ENCODE measurements at places on chromosomes 4 and X.

GRCh38 chr4:41815473-41815872 is 66.9 kb upstream of the PHOX2B start:
- DNase-seq, result no peak

DNA sequence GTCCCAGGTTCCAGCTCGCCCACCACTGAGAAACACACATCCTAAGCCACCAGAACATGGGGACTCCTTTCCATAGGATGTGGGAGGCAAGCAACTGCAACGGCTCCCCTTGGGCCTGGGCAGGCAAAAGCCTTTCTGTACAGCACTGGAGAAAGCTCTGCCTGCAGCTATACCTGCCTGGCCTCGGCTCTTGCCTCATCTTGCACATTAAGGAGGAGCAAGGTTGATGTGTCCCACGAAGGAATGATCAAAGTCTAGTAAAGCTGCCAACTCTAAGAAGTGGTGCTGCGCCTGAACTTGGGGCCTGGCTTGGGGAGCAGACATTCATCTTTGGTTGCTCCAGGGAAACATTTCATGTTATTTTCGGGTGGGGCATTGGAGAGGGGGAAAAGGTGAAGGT is 19.6 kb downstream of the CCNG2 start:
- DNase-seq, result no peak

DNA sequence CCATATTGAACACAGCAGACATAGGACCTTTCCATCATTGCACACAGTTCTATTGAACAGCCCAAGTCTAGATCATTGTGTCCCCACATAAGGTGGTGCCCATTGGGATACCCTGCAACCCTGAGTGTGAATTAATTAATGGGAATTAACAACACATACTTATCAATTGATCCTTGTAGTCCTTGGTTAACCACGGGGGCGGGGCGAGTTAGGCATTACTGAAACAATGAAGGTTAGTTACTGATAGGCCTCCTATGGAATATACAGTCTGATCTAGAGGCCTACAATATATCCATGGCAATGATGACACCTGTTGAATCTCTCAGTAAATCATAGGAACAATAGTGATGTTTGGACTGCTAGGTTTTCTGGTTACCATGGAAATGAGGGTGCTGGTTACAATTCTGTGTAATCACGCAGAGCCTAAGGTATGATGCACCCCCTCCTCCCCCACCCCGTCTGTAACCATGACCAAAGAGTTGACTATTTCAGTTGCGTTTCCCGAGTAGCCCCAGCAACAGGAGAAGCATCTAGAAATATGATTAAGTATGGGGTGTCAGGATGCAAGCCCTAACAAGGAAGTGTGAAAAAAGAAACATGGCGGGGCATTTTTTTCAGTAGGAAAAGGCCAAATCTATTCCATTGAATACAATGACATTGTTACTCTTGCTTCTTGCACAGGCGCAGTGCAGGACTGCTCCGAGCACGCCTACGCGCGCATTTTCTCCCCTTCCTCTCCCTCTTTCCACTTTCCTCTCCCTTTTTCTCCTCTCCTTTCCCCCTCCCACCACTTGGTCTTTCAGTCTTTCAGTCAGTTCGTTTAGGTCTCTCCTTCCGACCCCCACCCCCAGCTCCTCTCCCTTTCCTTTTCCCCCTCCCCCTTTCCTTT is 677 bp upstream of the NONO start:
- DNase-seq, result peak; percentile 85

DNA sequence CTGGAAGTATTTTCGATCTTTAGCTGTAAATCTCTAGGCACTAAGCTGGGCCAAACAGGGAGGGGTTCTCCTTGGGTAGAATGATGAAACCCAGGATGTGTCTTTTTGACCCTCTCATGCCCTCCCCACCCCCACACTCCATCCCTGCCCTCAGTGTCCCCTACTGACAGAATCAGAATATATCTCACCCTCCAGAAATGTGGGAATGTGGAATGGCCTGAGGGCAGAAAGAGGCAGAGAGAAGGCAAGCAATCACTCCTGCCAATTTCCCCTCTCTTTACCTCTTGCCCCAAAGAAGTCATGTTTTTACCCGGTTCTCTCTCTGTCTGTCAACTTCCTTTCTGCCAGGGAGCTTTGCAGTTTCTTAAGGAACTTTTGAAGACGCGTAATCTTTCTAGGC is 34.4 kb downstream of the RAP2C start:
- no peak for DNase-seq

- no peak for DNase-seq
Observed at GRCh38 chrX:8272821-8273220, 101.8 kb upstream of the VCX2 start.

DNA sequence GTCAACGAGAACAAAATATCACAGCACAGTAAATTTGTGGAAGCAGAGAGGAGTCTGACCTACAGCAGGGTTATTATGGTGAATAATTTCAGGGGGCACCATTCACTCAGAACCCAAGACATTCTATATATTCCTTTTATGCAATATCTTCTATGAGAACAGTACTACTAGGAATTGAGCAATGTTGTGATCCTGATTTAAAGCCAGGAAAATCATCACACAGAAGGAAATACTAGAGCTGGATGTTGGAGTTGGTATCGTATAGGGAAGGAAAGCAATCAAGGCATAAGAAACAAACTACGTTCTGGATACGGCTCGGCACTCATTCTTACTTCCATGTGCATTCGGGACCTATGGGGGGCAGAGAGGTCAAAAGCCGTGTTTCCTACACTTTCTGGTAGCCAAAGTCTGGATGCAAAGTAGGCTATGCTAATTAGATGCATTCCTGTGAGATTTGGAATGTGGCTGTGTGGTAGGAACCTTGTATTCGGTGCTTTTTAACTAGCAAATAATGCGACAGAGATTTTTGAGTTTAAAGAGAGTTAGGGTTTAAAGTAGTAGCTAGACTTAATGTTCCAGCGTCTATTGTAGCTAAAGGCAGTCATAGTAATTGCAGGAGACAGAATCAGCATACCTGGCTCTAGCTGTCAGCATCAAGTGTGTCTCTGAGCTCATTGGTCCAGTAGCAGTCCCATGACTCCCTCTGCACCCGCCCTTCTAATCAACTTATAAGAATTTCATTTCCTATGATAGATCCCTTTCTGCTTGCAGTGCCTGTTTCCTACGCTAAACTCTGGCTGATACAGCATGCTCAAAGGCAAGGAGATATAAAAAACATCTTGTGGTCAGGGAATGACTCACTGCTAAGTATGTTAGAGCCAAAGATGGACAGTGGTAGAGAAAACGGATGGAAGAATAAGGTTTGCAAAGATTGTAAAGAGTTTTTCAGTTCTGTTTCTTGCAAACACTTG is 43.3 kb upstream of the PDGFC start:
- no peak for DNase-seq

- no peak for DNase-seq
Observed at GRCh38 chrX:131057706-131058105, 440 bp upstream of the ARHGAP36 start.

DNA sequence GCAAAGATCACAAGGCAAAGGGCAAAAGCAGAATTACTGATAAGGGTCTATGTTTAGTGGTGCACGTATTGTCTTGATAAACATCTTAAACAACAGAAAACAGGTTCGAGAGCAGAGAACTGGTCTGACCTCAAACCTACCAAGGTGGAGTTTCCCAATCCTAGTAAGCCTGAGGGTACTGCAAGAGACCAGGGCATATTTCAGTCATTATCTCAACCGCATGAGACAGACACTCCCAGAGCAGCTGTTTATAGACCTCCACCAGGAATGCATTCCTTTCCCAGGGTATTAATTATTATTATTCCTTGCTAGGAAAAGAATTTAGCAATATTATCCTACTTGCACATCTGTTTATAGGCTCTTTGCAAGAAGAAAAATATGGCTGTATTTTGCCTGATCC is 51.5 kb downstream of the NPNT start:
- DNase-seq, result no peak

- DNase-seq, result no peak
Observed at GRCh38 chrX:67721321-67721720, 177.5 kb downstream of the AR start.

- DNase-seq, result peak; percentile 44
Observed at GRCh38 chr4:8046925-8047541, 107.4 kb upstream of the AFAP1 start.
